ENCODE measurements at places on chromosomes 13 and 19.

GRCh38 chr19:36719687-36720556 lies 32.5 kb downstream of the ZNF567 start:
- DNase-seq = no peak

DNA sequence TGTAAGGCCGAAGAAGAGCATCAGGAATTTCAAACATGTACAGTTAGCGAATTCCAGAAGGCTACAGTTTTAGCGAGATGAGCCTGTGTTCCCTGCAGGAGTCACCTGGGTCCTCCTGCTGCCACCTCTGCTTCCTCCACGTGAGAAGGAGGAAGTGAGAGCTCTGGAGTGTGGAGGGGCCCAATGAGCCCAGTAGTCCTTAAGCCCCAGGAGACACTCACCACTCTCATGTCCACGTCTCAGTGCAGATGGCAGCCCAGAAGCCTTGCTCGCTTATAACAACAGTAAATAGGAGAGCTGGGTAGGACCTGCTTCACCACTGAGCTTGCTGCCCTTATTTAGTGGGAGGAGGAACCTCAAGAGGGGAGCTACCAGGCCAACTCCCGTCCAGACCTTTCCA lies 44.3 kb downstream of the SERP2 start:
- no peak for DNase-seq

- no peak for DNase-seq
Observed at GRCh38 chr13:67175836-67176459, 54.2 kb downstream of the PCDH9 start.

DNA sequence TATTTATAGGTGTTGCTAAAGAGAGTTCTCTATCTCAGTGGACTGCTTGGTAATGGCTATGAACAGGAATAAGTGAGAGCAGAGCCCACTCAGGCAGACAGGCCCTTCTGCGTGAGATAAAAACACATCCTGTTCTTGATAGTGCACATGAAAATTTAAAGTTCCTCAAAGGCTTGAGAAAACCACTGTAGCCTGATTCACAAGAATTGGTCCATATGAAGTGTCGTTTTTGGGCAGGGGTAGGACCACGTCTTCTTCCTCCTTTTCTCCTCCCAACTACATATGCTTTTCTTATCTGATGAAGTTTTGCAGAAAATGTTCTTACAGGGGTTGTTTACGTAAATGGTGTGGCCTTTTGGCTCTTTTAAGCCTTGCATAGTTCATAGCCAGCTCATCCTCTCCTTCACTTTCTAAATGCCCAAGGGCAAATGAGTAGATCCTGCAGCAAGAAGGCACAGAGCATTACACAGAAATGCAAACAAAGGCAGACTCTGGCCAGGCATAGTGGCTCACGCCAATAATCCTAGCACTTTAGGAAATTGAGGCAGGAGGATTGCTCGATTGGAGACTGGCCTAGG lies 53.8 kb downstream of the RNF6 start:
- no peak for DNase-seq

DNA sequence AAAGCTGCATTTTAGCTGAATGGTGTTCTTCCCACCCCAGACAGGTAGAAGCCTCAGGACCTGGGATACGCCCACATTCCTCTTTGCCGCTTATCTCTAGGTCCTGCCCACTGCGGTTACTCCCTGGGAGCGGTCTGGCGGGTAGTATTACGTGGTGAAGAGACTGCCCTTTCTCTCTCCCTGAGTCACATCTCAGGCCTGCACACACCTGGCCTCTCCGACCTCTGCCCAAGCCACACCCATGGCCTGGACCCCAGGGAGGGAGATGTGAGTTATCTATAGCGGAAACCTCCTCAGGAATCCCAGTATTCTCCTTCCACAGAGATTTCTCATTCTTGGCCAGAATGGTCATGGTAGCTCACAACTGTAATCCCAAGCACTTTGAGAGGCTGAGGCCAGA lies 17.3 kb downstream of the RHPN2 start:
- no peak for DNase-seq

GRCh38 chr13:46372071-46372470 lies 15.0 kb downstream of the RUBCNL start:
- DNase-seq = no peak

- no peak for DNase-seq
Observed at GRCh38 chr13:102658660-102659059, 36.2 kb downstream of the METTL21C start.

GRCh38 chr19:55392820-55393761 lies 7.4 kb downstream of the RPL28 start:
- no peak for DNase-seq

GRCh38 chr13:33318744-33319143 lies 33.2 kb upstream of the STARD13 start:
- no peak for DNase-seq

- DNase-seq = no peak
Observed at GRCh38 chr19:30629086-30629485, 256.9 kb downstream of the ZNF536 start.

GRCh38 chr19:38875656-38876395 lies 2.2 kb downstream of the RINL start:
- no peak for DNase-seq

- no peak for DNase-seq
Observed at GRCh38 chr19:49098795-49099194, 13.5 kb downstream of the SNRNP70 start.

DNA sequence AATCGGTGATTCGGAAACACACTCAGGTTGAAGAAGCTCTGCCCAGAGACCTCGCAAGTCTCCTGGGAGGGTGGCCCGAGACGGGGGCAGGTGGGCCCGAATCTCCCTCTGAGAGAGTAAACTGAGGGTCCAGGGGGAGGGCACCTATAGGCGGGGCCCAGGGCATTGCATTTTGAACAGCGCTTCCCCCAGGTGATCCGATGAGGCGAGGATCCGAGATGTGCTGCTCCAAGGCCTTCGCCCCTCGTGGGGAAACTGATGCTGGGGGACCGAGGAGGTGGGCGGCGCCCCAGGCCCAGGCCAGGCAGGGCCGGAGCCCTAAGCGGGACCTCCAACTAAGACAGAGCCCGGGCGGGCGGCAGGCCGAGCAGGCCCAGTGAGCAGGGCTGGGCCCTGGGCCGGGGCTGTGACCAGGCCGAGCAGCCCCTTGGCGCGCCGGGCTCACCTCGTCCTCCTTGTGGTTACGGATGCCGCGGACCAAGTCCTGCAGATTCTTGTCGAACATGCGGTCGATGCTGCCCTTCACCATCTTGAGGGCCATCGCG lies 500 bp downstream of the AP3D1 start:
- no peak for DNase-seq

DNA sequence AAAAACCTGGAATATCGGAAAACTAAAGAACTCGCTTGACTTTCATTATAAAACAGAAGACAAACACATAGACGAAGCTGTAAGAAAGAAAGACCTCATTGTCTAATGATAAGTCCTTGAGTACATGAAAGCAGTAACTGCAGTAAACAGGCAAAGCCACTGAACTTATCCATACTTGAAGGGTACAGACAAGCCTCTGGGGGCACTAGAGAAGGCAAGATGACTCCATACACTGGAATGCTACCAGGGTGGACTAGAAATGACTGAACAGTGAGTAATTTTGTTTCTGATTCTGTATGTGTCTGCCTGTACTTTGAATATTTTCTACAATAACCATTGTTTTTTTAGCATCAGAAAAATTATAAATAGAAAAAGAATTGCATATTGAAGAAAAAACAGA lies 507.9 kb downstream of the UQCRFS1 start:
- DNase-seq = no peak

GRCh38 chr19:45766296-45766868 lies 2.7 kb downstream of the SIX5 start:
- DNase-seq = no peak

DNA sequence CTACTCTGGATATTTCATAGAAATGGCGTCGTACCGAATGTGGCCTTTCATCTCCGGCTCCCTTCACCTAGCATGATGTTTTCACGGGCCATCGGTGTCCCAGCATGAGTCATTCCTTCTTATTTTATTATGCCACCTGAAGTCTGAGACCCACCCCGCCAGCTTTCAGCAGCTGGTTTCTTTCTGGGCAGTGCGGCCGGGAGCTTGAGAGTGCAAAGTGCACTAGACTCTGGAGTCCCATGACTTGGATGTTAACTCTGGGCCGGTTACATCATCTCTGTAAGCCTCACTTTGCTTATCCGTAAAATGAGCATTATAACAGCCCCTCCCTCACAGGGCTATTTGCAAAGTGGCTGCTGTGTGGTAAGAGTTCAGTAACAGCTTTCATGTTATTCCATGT lies 5.8 kb upstream of the KMT5C start:
- DNase-seq = no peak

DNA sequence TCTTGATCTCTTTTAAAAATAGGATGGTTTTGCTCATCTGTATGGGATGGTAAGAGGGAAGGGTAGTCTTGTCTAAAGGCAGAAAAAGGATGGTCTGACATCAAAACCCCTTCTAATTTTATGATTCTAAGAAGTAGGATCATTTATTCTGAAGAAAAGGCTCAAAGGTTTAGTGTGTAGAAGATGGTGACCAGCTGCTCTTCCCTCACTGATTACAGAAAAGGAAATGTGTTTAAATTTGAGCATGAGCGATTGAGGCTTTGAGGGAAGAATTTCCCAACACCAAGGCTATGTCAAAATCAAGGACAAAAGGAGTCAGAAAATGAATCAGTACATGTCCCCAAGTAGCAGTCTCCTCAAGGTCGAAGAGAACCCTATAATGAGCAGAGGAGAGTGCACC lies 909.8 kb downstream of the EFNB2 start:
- no peak for DNase-seq

GRCh38 chr13:24495151-24495729 lies 17.3 kb downstream of the PARP4 start:
- DNase-seq = no peak

DNA sequence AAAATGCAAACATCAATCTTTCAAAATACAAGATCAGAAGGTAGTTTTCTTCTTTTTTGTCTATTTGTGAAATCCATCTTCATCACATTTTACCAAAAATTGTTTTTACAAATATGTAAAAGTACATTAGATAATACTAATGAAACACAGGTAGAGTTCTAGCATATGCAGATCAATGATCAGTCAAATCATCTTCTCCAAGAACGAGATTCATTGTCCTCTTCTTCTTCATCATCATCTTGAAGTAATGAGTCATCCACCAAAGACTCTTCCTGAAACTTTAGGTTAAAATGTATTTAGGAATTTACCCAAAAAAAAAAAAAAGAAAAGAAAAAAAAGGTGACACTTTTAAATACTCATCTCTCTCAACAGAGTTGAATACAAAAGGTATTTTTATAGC lies 85.6 kb downstream of the RBM26 start:
- DNase-seq = no peak

DNA sequence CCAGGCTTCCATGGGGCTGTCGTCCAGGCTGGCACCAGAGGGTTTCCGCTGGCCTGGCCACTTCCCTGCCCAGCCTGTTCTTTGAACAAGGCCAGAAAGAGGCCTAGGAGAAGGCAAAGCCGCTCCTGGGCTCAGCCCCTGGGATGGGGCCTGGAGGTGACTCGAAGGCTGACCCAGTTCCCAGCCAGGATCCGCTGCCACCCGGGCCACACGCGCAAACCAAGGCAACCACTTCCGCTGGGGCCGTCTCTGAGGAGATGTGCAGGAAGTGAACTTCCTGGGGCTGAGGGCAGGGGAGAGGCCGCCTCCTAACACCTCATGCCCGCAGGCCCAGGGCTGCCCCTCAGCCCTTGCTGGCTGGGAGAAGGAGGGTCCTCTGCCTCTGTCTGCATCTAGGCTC lies 15.2 kb downstream of the PLEKHF1 start:
- peak; percentile 48 for DNase-seq

DNA sequence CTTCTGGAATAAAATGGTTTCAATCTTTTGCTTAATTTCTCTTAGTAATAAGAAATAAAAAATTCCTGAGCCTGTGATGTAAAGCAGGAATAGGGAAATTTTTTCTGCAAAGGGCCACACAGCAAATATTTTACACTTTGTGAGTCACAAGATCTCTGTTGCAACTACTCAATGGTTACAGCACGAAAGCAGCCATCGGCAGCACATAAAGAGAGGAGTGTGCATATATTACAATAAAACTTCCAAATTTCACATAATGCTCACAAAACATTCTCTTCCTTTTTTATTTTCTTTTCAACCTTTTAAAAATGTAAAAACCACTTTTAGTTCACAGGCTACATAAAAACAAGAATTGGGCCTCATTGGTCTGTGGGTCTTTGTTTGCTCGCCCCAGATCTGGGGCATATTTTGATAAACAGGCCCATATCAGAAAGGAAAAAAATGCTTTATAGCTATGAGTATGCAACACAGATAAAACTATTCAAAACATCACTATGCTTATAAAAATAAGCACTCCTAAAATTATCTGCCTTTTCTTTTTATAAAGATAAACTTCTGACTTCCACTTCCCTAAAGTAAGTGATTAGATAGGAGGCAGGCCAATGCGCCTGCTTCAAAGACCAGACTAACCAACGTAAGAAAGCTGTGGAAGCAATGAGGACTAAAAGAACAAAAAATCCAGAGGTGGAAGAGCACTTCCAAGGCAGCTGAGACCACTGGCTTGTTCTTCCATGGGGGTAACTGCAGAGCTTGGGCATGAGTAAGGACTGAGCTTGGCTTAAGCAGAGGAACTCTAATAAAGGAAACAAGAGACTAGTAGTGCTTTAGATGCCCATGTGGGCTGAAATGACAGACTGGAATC lies 26.5 kb downstream of the MYCBP2 start:
- DNase-seq = no peak

DNA sequence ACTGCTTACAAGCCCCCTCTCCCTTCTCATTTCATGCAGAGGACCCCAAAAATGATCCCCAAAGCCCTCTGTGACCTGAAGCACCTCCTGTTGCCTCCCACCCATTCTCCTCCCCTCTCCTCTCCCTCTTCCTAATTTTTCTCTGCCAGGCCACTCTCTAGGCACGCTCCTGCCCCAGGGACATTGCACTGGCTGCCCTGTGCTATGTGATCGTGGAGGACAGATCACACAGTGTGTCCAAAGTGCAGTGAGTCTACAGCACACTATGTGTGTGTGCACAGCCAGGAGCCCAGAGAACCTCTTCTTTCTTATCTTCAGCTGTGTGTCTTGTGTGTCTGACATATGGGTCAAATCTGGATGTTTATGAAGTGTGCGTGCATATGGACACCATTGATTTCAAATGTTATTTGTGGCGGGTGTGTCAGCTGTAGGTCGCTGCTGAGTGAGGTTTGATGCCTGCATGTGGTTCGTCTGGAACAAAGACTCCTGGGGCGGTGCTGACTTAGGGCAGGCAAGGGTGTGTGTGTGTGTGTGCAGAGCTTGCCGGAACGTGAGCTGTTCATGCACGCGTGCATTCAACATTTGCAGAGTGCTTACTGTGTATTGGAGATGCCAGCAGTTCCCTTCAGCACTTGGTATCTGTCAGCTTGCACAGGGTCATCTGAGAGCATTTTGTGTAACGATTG lies 2.1 kb upstream of the KLHL26 start:
- DNase-seq = no peak
